ENCODE measurements at places on chromosomes 2 and 18.

DNA sequence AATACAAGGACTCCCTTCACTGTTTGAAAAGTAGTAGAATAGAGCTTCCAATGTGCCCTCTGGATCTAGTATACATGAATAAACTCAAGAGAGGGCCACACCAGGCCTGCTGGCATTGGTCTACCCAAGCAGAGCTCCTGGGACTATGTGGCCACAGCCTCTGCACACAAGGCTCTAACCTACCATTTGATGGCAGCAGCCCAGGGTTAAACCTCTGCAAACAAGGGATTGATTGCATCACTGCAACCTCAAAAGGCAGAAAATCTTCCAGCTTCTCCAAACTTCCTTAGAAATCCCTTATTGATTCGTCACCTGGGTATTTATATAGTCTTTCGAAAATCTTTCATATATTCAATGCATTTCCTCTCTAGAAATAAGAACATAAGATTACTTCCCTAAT lies 147.6 kb upstream of the SETBP1 start:
- DNase-seq, result no peak

DNA sequence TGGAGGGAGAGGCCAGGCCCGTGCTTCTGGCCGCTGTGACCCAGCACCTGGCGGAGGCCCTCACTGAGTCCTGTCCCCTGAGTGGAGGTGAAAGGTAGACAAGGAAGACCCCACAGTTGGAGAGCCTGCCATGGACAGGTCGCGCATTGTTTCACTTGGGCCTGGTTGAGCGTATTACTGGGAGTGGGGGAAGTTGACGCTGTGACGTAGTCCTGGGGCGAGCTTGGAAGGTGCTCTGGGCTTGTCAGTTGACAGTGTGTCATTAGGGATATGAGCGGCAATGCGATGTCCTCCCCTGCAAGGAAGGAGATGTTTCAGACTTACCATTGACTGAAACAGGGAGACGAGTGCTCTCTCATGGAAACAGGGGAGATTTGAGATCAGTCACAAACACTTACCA lies 127.1 kb downstream of the SH3RF3 start:
- peak; percentile 11 for DNase-seq

- no peak for DNase-seq
Measured at GRCh38 chr2:98028931-98029717, 33.4 kb upstream of the TMEM131 start.

DNA sequence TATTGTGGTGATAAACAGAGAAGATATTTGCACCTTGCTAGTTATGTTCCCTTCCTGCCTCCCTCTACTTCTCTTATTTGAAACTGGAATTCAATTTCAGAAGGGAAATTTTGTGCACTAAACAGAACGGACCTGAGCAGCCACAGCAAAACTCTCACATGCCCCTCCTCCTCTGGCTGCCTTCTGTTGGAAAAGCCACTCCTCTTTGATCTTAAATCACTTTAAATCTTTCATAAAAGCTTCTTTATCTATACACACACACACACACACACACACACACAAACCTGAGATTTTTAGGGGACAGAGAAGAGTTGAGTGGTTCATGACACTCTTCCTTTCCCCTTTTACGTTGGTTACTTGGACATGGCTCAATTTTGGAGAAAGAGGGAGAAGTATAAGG lies 5.6 kb downstream of the TBR1 start:
- no peak for DNase-seq

DNA sequence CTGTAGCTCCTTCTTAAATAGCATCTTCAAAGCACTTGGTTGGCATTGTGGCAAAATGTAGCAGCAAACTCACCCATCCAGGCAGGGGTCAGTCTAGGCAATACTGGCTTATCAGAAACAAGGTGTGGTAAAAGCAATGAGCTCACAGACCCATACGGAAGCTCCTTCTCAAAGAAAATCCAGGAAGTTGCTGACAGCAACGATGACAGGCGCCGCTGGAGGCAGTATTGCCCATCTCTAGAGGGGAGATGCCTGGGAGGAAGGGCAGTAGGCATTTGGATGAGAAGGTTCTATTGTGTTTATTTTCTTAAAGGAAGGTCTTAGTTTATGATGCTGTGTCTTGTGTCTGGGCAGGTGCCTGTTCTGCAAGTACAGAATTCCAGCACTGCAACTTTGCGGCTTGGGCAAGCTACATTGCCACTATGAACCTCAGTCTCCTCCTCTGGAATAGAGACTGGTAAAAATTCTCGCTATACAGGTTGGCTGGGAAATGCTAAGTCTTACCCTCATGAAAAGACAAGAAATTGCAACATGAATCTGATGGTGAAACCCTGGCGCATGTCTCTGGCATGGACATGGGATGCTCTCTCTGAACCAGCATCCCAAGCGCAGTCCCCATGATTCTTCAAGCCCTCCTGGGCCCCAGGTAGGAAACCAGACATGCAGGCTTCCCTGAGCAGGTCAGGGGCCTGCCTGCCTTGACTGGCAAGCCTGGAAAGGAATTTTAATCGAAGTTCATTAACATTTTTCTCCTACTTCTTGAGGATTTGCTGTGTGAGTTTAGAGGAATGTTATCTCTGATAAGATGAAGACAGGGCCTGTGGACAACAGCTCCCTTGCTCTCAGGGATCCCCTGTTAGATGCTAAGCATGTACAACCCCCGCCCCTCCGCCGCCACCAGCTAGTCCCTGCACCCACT lies 156.0 kb downstream of the TFCP2L1 start:
- DNase-seq, result peak; percentile 25

GRCh38 chr18:635171-635570 lies 22.3 kb upstream of the TYMS start:
- no peak for DNase-seq

DNA sequence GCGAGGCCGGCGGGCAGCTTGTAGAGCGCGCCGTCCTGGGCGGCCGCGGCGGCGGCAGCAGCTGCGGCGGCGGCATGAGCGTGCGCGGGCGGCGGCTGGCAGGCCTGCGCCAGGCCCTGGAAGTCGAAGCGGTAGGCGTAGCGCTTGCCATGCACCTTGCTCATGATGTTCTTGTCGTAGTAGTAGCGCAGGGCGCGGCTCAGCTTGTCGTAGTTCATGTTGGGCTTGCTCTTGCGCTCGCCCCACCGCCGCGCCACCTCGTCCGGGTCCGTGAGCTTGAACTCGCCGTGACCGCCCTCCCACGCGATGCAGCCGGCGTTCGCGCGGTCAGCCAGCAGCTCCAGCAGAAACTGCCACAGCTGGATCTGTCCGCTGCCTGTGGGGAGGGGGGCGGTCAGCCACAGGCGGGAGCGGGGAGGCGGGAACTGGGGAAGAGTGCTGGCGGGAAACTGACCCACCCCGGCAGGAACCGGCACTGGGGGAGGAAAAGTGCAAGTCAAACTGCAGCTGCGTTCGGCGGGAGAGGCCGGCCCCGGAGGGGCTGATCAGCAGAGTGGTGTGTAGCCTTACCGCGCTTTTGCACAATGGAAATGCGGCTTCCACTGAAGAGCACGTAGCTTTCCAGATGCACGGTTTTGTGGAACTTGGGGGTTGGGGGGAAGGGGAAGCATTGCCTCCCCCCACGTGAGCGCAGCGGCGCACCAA lies 3.0 kb downstream of the FEV start:
- no peak for DNase-seq

- no peak for DNase-seq
Measured at GRCh38 chr2:120399889-120400240, 53.9 kb downstream of the INHBB start.

- no peak for DNase-seq
Measured at GRCh38 chr2:120453635-120453998, 107.7 kb downstream of the INHBB start.

DNA sequence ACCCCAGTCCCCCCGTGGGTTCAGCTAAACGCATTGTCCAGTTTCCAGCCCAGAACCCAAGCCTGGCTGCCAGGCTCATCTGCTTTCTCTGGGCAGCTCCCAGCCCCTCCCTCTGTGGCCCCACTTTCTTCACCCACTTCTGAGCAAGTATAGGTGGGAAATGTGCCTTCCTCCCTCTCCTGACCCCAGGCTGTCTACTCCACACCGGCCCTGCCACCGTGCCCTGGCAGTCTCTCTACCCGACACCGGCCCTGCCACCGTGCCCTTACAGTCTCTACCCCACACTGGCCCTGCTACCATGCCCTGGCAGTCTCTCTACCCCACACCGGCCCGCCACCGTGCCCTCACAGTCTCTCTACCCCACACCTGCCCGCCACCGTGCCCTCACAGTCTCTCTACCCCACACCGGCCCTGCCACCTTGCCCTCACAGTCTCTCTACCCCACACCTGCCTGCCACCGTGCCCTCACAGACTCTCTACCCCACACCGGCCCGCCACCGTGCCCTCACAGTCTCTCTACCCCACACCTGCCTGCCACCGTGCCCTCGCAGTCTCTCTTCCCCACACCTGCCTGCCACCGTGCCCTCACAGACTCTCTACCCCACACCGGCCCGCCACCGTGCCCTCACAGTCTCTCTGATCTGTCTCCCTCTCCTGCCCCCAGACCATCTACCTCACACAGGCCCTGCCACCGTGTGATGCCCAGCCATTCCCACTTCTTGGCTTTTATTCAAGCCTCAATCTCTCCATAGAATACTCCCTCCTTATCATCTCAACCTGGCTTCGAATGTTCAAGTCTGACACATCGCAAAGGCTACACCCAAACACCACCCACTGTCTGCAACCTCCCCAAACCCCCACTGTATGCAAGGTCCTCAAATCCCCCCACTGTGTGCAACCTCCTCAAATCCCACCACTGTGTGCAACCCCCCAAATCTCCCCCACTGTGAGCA lies 108.9 kb downstream of the TPO start:
- no peak for DNase-seq

GRCh38 chr2:1767939-1768691 lies 23.8 kb upstream of the PXDN start:
- no peak for DNase-seq

DNA sequence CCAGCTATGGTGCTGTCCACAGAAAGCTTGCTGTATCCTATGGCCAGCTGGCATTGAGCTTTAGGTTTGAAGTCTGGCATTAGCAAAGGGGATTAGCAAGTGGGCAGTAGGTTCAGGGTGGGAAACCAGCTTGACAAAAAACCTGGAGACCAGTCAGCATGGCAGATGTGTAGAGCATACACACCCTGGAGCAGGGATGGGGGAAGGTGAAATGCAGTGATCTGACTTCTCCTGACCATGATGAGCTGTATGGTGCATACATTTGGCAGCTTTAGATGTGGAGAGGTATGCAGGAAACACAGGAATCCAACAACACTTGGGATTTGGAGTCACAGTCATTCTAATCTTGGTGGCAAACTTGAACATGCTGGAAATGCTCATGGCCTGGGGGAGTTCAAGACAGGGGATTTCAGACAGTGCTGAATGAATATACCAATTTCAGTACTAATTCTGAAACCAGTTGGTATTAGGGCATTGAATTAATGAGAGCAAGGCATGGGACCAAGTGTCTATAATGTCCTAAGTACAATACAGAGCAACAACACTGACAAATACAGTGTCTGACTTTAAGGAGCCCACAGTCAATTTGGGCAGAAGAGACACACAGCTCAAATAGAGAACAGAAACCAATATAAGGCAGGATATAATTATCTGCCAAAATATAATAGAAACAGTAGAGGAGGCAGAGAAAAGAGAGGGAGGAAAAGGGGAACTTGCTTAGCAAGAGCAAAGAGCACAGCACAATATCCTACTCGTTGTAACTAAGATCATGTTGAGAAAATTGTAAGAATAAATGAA lies 11.8 kb downstream of the ARHGAP15 start:
- DNase-seq, result no peak

DNA sequence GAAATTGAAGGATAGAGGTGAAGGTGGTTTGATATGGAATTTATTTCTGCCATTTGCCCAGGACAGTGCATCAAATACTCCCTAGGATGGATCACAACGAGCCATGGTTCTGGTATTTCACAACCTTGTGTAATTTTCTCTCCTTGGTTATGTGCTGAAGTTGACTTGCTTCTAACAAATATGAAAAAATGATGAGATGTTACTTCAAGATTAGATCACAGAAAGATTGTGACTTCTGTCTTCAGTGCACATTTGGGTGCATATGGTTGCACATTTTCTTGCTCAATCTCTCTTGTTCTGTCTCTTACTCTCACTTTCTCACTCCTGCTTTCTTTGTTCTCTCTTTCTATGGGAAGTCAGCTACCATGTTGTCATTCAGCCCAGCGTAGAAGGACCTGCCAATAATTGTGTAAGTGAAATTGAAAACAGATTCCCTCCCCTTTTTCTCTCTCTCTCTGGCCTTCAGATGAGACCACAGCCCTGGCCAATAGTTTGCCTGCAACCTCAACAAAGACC lies 104.6 kb upstream of the RMDN2 start:
- no peak for DNase-seq

DNA sequence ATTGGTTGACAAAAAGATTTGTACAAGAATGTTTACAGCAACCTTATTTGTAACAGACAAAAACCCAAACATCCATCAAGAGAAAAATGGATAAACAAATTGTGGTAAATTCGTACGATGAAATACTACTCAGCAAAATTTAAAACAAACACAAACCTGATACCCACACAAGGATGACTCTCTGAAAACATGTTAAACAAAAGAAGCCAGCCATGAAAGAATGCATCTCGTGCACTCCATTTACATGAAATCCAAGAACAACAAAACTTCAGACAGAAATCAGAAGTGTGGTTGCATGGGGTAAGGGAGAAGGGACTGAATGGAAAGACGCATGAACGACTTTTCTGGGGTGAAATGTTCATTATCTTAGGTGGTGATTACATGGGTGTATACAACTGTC lies 93.4 kb downstream of the SLC25A12 start:
- no peak for DNase-seq

DNA sequence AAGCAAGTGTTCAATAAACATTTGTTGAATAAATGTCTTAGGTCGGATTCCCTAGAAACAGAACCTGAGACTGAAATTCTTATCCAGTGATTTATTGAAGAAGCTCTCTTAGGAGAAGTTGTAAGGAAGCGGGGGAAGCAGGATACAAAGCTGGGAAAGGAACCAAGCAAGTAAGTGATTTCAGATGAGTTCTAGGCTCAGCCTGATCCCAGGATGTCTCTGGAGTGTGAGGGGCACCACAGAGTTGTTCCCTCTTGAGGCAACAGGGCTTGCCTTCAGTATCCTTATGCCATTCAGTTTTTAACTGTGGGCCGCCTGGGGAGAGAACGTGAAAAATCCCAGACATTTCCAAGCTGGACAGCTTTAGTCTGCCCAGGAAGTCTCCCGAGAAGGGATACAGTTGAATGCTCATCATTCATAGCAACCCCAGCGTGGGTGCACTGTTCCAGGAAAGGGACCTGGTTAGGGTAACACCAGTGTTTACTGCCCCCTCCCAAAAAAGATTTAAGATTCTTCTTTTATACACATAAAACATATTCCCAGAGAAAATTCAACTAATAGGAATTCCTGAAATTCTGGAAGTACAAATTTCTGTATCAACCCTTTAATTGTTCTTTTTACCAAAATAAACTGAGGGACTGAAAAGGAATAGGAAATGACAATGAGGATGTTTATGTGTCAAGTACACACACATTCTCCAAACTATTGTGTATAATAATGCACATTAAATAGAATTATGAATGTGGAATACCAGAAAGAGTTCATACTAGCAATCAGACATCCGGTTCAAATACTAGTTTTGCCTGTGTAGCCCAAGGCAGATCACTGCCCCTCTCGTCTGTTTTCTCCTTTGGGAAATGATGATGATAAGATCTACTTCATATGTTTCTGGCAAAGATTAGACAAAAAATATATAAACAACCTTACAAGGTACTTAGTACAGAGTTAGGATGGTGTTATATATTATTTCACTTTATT lies 592.1 kb upstream of the CDH2 start:
- no peak for DNase-seq
